Right lobe of liver (tissue), 6 donors: ENCODE measurements at places on chromosomes 4 and X.

GRCh38 chr4:24984602-24985532 lies 45.9 kb downstream of the LGI2 start:
- no peak for DNase-seq

GRCh38 chr4:140743194-140743931 lies 12.8 kb downstream of the TBC1D9 start:
- no peak for DNase-seq

GRCh38 chrX:135463937-135464336 lies 42.2 kb downstream of the SMIM10L2A start:
- no peak for DNase-seq

DNA sequence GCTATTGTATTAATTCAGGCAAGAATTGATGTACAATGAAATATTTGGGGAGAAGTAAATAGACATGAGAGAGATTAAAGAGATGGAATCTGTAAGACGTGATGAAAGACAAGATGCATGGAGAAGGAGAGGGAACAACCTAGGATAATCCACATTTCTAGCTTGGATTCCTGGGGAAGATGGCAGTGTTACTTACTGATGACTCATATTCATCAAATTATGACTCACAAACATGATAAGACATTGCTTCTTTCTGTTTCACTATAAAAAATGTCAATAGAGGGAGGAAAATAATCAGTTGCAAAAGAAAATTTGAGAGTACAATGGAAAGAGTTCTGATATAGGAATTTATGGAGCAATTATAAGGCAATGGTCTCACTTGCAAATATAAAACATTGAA lies 104.1 kb upstream of the BMP3 start:
- no peak for DNase-seq
